ENCODE measurements at places on chromosomes 7 and 10.

GRCh38 chr10:70694418-70695141, 22.3 kb downstream of the ADAMTS14 start:
- DNase-seq = no peak

DNA sequence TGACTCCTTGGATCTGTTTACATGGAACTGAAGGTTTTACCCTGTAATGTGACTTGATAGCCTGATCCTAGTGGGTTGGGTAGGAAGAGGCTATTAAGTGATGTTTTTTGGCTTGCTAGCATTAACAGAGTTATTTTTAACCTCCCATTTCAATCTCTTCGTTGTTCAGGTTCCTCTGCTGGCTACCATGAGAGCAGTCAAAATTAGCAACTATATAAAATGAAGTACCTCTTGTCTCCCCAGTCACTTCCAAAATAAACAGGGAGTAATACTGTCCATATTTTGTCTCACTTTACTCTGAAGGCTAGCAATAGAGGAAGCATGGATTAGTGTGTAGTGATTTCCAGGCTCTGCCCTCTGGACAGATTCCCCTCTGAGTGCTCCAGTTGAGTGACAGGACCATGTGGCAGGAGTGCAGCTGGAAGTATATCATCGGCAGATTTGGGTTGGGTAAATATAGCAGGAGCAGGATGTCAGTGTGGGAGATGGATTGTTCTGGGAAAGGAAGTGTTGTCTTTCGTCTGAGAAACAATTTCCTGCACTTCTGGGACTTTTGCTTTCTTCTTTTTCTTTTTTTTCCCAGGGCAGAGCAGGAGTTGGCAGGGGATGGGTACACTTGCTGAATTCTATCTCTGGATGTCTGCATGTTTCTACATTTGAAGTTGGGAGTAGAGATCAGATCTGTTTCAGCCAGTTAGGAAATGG, 35.2 kb downstream of the GBF1 start:
- no peak for DNase-seq

DNA sequence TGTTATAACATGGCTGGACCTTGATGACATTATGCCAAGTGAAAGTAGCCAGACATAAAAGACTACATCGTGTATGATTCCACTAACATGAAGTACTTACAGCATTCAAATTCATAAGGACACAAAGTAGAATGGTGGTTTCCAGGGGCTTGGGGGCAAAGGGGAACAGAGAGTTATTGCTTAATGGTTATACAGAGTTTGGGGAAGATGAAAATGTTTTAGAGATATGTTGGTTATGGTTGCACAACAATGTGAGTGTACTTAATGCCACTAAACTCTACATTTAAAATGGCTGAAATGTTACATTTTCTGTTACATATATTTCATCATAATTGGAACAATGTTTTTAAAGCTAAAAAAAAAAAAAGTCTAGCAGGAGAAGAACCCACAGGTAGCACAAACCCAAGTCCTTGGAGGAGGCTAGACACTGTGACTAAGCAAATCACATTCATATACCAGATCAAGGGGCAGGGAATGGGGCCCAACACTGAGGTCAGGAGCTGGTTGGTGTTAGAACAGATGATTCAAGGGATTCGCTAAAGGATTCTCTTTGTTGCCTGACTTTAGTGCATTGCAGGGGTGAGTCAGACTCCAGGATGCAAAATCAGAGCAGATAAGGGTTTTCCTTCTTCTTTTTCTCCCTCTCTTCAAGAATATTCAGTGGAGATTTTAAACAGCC, 25.1 kb upstream of the AOAH start:
- DNase-seq = no peak

DNA sequence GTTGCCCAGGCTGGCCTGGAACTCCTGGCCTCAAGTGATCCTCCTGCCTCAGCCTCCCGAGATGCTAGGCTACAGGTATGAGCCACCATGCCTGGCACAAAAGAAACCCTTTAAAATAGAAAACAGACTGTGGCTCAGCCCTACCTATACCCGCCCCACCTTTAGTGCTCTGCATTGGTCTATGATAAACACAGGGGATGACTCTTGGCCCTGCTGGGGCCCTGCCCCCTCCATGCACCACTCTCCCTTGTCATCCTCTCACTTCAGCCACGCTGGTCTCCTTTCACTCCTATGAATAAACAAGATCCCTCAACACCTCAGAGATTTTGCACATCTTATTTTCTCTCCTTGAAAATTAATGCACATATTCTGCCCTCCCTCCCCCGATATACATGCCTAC, 251.4 kb upstream of the KLF14 start:
- DNase-seq = no peak

GRCh38 chr7:27102581-27103442, at the start of gene HOXA2:
Gene HOXA2, minus strand, starts transcription at chr7:27102683. Its CDS starts 183 bp downstream, at chr7:27102500.
- no peak for DNase-seq

- no peak for DNase-seq
Observed at GRCh38 chr10:71357792-71358265, 38.8 kb downstream of the SLC29A3 start.

DNA sequence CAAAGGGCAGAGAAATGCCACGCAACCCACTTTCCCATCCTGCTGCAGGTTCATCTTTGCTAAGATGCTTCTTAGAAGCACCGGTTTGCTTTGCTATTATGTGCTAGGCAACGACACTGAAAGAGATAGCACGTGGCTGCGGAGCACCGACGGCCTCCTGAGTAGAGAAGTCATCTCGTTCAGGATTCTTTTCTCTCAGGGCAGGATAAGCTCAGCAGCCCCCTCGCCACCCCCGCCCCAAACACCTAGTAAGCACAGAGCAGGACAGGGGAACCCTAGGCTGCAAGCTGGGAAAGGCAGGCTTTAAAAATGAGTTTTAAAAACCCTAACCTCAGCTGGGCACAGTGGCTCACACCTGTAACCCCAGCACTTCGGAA, 15.0 kb downstream of the ASB13 start:
- DNase-seq = no peak

DNA sequence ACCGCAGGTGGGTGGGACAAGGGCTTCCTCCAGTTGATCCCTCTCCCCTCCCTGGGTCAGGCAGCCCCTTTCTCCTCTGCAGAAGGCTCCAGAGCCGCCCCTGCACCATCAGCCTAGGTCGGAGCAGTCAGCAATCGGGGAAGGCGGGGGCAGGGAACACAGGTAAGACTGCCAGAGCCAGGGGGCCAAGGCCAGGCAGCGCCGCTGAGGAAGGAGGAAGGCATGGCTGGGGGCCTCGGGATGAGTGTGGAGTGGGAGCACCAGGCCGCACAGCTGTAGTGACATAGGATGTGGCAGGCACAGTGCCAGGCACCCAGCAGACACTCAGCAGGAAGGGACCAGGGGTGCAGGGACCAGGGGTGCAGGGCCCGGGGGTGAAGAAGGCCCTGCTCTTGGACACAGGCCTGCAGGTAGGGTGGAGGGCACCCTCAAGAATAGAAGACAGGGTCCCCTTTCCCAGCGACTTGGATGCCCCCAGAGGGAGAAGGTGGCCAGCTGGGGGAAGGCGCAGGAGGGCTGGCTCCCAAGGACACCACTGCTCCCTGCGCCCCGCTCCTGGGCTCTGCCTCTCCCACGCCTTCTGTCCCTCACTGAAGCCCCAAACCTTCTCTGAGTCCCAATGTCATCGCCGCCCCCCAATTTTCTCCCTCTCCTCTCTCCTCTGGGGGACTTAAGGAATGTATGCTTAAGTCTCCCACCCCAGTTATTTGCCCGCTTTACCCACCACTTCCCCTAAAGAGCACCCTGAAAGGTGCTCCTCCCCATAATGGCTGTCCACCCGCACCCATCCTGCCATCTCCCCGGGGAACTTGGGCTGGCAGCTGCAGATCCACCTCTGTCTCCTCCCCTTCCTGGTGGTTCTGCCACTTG, 38.5 kb downstream of the CAMK2B start:
- no peak for DNase-seq

DNA sequence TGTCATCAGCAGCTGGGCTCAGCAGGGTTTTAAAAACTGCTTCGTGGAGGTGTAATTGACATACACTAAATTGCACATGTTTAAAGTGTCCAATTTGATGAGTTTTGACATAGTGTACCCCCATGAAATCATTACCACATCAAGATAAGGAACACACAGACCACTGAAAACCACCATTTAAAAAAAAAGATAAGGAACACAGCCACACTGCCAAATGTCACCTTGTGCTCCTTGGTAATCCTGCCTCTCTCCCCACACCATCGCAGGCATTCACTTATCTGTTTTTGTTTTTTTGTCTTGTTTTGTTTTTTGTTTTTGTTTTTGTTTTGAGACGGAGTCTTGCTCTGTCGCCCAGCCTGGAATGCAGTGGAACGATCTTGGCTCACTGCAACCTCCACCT, 75.0 kb downstream of the NEURL1 start:
- DNase-seq = no peak

- no peak for DNase-seq
Observed at GRCh38 chr10:8586504-8586903, 532.0 kb downstream of the GATA3 start.

DNA sequence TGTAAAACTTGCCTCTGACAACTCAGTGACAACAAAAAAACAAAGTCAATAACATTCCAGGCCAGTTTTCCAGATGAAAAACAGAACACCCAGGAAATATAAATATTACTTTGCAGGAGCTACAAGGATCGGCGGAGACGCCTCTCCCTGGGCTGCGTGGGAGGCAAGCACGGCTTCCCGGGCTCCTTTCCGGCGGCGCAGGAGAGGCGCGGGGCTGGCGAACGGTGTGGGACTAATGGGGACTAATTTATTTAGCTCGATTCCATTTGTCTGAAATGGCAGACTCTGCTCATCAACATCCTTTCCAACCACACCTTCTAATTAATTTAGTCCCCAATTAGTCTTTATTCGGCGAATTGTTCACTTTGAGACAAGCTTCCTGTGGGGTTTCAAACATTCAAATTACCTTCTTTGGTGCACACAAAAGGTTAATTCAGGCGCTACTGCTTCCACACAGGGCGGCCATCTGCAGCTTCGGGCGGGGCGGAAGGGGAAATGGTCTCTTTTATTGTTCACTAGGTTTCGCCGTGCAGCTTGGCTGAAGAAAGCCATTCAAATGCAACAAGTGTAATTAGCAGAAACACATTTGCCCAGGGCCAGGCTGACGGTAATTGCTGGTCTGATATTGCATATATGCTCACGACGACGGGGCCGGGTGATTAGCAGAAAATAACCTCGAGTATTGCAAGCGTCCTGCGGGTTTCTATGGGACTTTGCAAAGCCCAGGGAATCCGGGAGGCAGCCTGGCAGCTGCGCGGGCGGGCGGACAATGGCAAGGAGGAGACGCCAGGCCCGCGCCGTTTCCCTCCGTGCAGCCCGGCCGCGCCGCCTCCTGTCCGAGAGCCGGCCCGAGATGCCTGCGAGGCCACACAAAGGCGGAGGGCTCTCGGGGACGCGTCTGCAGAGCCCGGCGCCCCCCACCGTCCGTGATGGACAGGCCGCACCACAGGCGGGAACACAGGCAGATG, 270.1 kb downstream of the PTPRN2 start:
- no peak for DNase-seq
